ENCODE measurements at places on chromosomes 12 and 14.
A peak's percentile ranks its signal among the peaks of the same experiment; 100 is the strongest.

- no peak for DNase-seq
These were observed 62.3 kb downstream of the FOS start for GRCh38 chr14:75340921-75341320.

GRCh38 chr14:68691031-68691791 is 101.7 kb downstream of the ZFP36L1 start:
- DNase-seq = no peak

DNA sequence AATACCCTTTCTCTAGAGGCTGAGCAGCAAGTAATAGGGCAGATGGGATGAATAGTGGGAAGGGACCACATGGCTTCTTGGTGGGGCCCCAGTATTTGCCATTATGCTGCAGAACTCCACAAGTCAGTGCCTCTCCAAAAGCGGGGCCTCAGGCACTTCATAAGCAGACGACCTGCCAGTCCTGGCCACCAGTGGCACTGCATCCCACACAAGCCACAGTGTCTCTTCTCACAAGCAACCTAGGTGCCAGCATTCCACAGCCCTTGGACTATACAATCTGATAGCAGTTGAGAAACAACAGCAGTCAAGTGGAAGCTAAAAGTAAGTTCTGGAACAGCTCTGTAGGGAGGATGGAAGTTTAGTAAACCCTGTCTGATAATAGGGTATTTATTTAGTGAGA is 4.2 kb upstream of the SLC8A3 start:
- peak; percentile 8 for DNase-seq

- no peak for DNase-seq
These were observed 611.3 kb upstream of the TMEM132C start for GRCh38 chr12:127655691-127656090.

All from Caco-2 (cell line).